ENCODE measurements at places on chromosomes 5 and 9.
A peak's percentile ranks its signal among the peaks of the same experiment; 100 is the strongest.

GRCh38 chr5:171926311-171926710 lies 80.1 kb downstream of the FBXW11 start:
- no peak for DNase-seq

DNA sequence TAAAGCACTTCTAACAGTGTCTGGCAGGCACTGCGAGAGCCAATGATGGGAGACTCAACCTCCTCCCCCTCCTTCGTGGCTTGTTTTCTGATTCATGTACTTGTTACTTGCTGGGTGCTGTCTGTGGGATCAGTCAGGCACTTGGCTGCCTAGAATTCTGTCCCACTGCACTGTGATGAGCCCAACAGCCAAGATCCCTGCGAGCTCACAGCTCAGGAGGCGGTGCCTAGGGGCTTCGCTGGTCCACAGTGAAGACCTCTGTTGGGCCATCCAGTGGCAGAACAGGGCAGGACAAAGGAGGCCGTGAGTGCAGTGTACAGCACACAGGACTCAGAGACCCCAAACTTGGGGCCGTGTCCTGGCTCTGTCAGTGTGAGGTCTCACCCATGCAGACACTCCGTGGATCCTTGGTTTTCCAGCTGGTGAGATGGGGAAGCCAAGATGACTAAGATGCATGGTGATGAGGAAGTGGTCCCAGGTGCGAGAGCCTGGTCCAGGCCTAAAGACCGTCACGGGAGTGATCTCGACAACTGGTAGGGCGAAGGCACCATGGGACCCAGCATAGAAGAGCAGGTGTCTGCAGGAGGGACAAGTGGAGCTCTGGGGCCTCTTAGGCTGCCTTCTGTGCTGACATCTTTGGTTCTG lies 19.5 kb downstream of the MYMK start:
- DNase-seq, result no peak

DNA sequence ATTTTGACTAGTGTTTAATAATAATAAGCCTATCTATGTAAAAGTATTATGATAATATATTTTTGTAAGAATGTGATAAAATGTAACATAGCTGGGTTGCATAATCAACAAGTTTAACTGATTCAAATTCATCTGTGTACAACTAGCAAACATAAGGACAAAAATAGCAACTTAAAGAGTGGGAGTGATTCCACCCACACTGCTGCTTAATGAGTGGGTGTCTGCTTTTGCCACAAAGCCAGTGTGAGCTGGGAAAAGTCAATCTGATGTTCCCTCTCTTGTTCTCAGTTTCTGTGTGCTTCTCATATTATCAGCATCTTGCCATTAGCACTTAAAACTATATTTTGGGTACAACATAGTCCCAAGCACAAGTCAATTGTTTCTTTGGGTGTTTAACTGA lies 111.1 kb upstream of the DPYSL3 start:
- DNase-seq, result no peak

GRCh38 chr9:87740209-87740608 lies 14.3 kb downstream of the CTSL start:
- no peak for DNase-seq

- no peak for DNase-seq
Measured at GRCh38 chr5:37722236-37723161, 117.3 kb downstream of the GDNF start.

DNA sequence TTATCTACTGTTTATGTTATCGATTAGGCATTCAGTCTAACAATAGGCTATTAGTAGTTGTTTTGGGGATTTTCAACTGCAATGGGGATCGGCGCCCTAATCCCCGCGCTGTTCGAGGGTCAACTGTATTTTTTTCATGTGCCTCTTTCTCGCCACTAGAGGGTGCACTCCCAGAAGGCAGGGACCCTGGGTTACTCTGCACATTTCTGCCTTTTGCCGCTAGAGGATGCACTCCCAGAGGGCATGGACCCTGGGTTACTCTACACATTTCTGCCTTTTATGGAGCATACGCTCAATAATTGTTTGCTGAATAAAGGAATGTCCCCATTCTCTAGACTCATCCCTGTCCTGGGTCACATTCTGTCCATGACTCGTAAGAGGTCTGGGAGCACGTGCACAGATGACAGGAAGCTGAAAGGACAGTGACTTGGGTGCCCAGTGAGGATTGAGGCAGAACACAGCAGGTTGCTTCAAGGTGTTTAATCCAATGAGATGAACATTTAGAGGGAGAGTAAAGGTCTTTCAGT lies 27.9 kb upstream of the RECK start:
- peak; percentile 54 for DNase-seq

DNA sequence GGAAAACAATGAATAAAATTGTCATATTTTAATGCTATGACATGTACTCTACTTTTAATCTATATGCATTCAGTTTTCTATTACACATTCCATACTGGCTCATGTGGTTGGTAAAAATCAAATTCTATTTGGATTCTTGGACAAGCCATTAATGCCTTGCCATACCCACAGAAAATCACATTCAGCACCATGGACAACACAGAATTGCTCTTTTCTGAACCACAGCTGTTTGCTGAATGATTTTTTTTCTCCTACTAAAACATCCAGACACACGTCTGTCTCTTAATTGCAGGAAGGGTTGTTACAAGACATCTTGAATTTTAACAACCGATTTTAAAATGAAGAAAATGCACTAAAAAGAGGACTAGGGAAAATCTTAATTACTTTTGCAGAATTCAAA lies 675.6 kb downstream of the BRINP1 start:
- DNase-seq, result no peak

- DNase-seq, result no peak
Measured at GRCh38 chr5:136040746-136041415, 12.1 kb downstream of the TGFBI start.

DNA sequence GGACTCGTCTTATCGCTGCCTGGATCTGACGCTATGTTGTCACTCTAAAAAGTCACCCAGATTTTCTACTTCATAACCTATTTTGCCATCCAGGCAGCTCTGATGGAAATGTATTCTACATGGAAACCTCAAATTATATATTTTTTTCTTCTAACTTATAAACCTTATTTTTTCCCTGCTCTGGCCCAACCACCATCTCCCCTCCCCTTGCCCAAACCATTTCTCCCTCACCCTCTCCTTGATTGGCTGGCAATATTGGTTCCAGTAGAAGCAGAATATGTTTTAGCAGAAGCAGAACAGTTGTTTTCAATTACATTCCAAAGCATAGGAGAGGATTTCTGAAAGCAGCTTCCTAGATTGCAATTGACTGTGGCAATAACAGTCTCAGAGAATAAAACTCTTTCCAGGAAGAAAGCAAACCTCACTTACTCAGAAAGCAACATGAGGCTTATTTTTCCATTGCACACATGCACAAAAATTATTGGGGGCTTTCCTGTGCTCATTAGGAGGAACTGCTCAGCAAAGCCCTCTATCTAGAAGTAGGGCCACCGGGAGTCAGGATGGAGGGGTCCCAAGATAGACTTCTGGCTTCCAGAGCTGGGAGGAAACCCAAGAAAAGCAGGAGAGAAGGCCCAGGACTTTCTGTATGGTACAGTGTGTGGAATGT lies 191.8 kb downstream of the ESM1 start:
- DNase-seq, result no peak

- no peak for DNase-seq
Measured at GRCh38 chr9:70177121-70177520, 81.7 kb upstream of the SMC5 start.

- DNase-seq, result no peak
Measured at GRCh38 chr9:36971935-36972488, 62.1 kb downstream of the PAX5 start.

DNA sequence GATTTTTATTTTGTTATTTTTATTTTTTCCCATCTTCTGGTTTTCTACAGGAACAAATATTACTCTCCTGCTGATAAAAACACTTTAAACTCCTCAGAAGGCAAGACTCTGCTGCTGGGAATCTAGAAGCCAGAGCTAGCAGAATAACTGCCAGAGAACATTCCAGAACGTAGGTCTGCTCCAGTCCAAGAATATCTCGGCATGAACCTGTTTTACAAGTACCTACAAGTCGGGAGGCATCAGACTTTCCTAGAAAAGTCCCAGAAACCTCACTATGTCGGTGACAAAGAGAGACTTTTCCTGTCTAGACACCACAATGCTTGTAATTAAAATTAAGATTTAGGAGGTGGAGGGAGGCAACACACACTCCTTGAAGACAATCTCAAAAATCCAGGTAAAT lies 41.4 kb downstream of the FABP6 start:
- DNase-seq, result no peak

DNA sequence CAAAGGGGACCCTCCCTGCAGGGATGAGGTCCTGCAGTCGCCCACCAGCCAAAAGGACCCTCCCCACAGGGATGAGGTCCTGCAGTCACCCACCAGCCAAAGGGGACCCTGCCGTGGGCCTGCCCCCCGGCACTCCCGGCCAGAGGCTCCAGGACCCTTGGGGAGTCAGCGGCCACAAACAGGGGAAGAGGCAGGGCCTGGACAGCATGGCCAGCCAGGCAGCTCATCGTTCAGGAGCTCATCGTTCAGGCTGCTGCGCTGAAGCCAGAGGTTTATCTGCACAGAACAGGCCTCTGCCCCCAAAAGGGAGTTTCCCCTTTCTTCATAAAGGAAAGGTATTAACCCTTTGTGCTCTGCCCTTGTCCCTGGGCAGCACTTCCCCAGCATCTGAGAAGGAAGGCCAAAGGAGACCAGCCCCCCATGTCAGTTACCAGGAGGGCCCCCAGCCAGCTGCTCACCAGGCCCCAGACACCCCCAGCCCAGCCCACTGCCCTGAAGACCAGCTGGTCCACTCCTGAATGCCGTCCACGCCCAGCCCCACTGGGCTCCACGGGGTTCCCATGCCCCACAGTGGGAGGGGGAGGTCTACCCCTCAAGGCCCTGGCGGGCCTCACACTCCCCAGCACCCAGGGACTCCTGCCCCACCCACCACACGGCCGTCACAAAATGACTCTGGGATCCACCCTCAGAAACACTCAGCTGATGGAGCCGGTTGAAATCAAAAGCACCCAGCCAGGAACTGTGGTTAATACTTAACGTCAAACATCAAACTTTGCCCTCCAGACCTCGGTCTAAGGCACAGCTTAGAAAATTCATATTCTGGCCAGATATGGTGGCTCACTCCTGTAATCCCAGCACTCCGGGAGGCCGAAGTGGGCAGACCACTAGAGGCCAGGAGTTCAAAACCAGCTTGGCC lies 6.3 kb downstream of the SLC12A7 start:
- DNase-seq, result peak; percentile 48

DNA sequence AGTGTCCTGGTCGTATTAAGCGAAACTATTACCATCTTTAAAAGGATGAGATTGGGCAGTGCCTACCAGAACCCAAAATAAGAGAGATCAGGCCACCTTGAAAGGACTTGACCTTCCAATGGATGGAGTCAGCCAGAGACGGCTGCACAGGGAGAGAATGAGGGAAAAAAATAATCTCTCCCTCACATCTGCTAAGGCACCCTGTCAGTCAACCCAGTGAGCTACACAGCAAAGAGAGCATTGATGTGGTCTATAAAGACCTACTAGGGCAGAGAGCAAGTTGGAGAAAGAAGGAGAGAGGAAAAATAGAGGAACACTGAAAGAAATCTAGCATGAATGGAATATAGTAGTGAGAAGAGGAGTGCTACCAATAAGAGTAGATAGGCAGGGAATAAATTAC lies 68.0 kb upstream of the FTMT start:
- DNase-seq, result no peak
